Right ventricle myocardium inferior (tissue), 1 donor: ENCODE measurements at places on chromosomes 2 and 18.

GRCh38 chr2:219433666-219434467, 776 bp upstream of the SPEG start:
- DNase-seq, result no peak

DNA sequence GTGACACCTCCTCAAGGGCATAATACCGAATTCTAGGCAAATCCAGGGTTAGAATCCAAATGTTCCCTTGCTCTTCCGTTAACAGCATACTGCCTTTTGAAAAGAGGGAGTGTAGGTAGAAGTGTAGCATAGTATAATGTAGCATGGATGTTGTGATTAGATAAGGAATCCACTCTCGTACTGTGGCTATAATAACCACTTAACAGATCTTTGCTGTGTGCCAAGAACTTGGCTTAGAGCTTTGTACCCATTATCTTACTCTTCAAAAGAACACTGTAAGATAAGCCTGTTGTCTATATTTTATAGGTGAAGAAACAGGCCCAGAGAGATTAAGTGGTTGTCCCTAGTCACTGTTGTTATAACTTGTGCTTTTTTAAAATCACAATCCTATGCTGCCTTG, 24.2 kb downstream of the WDR75 start:
- DNase-seq, result no peak

DNA sequence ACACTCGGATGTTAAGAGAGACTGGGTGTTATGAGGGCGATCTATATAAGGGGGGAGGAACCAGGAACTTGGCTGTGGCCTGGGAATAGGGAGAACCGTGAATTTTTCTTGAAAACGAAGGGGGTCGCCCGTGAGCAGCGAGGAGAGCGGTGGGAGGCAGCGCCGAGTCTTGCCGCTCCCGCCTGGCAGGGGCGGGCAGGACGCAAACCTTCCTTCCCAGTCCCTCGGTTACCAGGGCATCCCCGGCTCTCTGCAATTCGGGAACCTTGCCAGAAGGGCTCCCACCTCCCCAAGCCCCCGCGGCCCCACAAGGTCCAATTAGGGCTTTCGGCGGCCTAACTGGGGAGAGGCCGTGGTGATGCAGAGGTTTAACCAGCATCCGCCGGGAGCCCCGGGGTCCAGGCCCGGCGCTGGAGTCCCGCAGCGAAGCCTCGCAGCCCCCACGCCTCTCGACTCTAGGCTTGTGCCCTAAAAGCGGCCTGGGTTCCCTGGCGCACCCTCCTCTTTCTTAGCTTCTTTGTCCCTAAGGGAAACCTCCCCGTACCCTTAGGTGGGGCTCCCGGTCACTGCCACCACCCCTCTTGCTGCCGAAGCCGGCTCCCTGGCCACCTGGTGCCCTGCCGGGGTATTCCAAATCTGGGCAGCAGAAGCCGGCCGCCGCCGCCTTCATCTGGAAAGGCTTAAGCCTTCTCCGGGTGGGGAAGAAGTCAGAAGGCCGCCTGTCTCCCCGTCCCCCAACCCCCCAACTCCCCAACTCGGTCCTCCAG, 680 bp upstream of the FHOD3 start:
- DNase-seq, result peak; percentile 77

GRCh38 chr2:189618197-189618596, 37.6 kb upstream of the SLC40A1 start:
- no peak for DNase-seq

DNA sequence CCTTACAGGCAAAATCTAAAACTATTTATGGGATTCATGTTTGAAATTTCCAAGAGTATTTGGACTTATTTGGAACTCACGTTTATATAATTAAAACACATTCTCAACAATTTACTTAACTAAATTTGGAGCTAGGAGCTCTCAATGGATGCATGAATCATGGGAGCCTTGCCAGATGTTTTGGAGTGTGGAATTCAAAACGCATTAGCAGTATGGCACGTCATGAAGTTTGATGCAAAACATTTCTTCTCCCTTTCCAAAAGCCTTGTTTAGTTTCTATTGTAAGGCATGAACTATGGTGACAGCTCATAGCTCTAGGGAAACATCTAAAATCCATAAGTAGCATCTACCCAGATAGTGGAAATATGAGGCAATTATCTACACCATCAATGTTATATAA, 701.6 kb downstream of the SATB2 start:
- no peak for DNase-seq

DNA sequence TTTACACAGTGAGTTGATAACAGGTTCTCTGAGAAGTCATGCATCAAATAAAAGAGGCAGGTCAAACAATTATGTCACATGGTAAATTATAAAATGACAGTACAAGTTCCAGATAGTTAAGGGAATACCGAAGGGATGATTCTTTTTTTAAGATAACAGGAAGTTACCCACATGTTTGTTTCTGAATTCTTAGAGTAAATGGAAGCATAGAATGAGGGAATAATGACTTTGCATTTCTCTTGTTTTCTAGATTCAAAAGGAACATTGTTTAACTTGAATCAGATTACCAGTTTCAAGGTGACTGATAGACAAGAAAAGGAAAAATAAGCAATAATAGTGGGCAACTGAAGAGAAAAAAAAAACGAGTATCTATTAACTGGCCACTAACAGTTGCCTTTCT, 124.5 kb downstream of the MIB1 start:
- DNase-seq, result no peak

DNA sequence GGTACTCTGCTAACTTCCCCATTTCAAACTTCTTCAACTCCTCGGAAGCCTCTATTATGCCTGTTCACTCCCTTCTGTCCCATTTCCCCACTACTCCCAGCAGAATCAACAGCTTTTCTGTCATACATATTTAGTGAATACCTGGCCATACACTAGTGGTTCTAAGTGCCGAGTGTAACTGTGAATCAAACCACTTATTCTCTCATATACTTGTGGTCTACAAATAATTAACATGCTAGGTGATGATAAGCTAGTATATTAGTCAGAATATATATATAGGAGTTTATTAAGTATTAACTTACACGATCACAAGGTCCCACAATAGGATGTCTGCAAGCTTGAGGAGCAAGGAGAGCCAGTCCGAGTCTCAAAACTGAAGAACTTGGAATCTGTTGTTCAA, 150.7 kb downstream of the CCDC102B start:
- no peak for DNase-seq

- no peak for DNase-seq
Observed at GRCh38 chr2:158266111-158266510, 164.4 kb downstream of the UPP2 start.

- DNase-seq, result peak; percentile 89
Observed at GRCh38 chr2:217789003-217789735, 213.6 kb downstream of the TNS1 start.

DNA sequence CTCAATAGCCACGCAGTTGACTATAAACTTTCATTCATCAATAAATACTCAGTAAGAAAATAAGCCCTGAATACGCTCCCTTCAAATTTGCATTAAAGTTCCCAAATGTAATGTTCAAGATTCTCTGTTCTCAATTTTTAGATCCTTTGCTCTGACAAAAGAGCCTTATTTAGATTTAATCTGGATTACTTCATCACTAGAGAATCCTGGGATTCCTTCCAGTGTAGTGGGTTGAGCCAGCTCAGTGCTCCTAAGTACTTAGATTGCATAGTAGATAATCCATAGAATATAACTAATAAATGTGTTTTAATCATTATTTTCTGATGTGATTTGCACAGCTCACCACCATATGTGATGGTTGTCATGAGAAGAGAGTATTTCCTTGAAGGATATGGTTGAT, 1286.2 kb downstream of the SUCLG1 start:
- no peak for DNase-seq

GRCh38 chr18:59707306-59707705, 10.1 kb upstream of the CCBE1 start:
- DNase-seq, result no peak

DNA sequence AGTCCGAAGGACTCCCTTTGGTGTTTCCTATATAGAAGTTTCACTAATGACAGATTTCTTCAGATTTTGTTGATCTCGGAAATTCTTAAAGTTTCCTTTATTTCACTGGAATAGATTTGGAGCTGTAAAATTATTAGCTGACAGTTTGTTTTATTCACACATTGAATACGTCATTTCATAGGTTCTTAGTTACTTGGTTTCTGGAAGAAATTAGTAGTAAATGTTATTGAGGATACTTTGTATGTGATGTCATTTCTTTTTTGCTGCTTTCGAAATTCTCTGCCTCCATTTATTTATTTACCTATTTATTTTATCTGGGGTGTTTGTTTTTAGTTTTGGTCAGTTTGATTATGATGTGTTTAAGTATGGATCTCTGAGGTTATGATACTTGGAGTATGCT, 1205.9 kb upstream of the GYPC start:
- no peak for DNase-seq

DNA sequence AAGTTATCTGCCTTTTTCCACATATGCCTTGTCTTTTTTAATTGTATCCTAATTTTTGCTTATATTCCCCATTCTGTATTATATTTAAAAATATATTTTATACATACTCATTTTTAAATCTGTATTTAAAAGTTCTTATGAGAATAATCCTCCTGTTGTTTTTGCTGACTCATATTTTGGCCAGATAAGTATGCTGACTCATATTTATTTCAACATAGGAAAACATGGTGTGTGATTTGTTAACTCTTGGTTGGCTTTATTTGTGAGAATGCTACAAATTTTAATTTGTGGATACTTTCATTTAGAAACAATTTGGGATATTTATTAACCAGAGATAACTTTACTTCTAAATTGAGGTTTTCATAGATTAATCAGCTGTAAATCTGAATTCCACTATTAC, 587.7 kb downstream of the CPS1 start:
- DNase-seq, result no peak

DNA sequence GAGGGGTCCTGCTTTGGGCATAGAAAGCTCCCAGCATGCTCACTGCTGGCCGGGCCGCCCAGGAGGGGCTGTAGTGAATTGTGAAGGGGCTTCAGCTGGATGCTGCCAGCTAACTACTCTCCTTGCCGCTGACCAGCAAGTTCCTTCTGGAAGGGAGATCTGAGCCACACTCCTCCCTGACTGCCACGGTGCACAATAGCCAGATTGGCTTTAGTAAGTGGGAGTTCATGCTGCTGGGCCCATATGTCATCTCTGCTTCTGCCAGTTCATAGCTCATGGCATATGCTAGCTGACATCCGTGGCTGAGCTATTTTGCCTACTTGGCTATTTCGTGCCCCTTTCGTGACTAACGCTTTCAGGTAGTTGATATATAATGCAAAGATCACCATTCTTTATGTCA, 51.6 kb upstream of the ROCK2 start:
- no peak for DNase-seq

GRCh38 chr2:203763241-203763937, 57.0 kb downstream of the CD28 start:
- DNase-seq, result no peak

GRCh38 chr2:226130192-226130591, 669.4 kb downstream of the IRS1 start:
- no peak for DNase-seq

- DNase-seq, result no peak
Observed at GRCh38 chr2:42602876-42603219, 34.4 kb downstream of the MTA3 start.

DNA sequence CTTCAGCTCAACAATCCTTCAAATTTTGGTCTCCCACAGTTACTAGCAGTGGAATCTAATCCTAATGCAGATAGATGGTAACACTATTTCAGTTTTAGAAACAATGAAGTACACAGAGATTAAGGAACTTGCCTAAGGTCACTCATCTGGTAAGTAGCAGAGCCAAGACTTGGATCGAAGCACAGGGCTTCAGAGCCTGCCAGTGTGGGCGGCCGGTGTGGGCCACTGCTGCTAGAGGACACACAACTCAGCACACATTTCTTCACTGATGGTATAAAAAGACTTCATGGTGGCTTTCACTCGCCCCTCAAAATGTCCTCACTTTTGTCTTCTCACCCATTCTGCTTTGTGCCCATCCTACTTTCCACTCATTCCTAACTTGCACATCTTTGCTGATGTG, 11.1 kb downstream of the C2orf74 start:
- DNase-seq, result no peak

GRCh38 chr2:233049194-233049761, 10.9 kb upstream of the INPP5D start:
- DNase-seq, result no peak

DNA sequence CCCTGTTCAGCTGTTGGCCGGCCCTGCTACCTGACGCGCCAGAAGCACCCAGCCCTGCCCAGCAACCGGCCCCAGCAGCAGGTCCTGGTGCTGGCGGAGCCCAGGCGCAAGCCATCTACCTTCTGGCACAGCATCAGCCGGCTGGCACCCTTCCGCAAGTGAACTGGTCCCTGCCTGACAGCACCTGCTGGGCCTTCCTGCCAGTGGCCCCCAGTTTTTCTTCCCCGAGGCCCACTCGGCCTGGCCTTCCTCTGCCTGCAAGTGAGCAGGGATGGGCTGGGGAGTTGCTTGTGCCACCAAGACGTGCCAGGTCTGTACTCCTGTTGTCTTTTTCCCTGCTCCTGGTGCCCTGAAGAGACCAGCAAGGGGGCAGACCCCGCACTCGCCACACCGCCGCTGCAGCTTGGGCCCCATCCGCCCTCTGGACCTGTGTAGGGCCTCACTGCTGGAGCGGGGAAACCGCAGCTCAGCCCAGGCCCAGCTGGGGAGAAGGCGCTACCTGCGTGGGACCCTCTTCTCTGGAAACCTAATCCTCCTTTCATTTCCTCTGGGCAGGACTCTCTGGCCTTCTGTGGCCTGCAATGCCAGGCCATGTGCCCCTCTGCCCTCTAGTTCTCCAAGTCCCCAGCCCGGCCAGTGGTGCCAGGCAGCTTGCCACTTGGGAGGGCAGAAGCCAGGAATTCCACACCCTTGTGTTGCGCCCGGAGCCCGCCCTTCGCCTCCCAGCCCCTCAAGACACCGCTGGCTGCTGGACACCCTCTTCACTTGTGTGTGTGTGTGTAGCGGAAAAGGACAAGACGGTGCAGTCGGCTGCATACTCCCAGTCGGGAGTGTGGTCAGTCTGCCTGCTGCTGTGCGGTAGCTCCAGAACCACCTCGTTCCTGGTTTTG, 47.0 kb downstream of the FAM168B start:
- DNase-seq, result no peak

DNA sequence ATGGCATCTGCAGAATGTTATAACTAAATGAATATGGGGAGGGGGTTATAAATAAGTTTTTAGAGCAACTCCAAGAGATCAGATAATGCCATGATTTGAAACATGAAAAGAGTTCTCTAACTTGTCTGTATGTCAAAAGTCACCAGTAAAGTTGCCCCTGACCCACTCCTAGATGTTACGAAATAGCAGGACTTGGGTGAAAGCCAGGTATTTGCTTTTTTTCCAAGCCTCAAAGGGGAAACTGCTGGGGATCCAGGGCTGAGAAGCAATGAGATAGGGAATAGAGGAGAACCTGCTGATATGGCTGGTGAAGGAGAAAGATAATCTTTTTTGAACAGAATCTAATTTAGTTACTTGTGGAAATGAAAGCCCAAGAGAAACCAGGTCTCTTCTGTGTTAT, 191.5 kb upstream of the CDH20 start:
- DNase-seq, result no peak
